Activated CD8-positive, alpha-beta memory T cell treated with anti-CD3 and anti-CD28 coated beads for 1 hour (primary cell): ENCODE measurements at places on chromosomes 5 and 9.

DNA sequence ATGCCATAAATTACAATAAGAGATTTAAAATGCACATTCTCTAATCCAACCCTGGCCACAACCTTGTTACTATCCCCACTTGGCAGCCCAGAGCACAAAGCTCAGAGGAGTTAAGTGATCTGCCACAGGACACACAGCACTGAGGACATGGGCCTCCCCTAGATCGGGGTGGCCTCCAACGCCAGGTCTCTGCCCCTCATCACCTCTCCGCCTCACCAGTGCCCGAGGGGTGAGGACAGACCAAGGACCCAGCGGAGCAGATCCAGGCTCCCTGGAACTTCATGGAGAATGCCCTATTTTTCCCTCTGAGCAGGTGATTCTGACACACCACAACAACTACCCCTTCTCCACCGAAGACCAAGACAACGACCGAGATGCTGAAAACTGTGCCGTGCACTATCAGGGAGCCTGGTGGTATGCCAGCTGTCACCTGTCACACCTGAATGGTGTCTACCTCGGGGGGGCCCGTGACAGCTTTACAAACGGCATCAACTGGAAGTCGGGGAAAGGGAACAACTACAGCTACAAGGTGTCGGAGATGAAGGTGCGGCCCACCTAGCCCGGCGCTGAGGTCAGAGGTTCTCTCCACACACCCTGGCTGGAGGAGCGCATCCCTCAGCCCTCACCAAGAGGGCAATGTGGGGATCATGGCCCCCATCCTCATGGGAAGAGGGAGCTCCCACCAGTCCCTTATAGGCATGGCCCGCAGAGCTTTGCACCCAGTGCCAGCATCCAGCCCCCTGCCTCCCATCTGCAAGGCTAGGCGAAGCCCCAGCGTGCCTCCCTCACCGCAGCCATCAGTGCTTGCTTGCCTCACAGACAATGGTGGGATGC, 12.5 kb upstream of the FCN2 start:
- DNase-seq: no peak

DNA sequence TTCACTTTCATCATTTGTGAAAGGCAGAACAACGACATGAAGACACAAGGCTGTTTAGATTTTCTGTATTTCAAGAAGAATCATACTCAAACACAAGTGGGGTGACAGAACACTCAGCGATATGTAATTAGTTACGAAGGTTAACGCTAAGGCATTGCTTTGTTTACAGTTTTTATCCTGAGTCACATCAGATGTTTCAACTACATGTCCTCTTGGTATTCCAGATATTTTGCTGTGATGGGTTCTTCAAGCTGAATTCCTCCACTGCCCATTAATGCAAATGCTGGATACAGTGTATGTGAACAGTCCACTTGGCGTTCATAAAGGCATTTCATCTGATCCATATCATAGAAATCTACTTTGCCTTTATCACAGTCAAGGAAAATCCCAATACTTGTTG, 43.4 kb downstream of the TRIM36 start:
- no peak for DNase-seq

DNA sequence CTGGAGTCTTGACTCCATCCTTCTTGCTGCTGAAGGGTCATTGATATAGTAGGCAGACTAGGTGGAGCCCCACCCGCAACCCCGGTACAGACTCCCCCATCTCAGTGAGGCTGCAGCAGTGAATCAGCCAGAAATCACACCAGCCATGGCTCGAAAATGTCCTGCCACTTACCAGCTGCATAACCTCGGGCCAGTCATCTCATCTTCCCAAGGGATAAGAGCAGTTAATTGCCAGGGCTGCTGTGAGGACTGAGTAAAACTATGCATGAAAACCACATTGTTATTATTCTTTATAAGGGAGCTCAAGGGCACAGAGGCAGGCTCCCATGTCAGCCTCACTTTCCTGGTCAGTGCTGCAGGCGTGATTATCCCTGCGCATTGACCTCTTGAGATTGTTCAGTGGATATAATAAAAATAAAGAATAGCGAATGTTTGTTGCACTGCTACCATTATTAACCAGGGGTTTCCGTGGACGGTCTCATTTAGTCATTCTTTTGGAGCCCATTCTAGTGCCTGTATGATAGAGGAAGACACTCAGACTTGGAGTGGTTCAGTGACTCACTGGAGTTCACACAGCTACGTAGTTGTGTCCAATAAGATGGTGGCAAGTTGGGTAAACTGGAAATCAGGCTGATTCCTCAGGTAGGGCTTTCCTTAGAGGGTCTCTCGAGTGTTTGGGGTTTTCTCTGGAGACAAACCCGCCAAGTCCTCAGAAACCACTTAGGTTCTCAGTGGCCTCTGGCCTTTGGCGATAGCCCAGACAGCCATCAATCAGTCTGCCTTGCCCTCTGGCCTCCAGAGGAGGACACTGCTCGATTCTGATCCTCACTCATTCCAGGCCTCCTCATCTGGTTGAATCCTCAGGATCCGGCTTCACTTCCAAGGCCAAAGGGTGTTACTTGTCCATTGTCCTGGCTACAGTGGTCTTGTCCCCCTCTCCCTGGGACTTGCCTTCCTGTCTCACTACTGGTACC, 39.9 kb downstream of the COL15A1 start:
- no peak for DNase-seq

- no peak for DNase-seq
Observed at GRCh38 chr5:68180121-68181038, 35.2 kb upstream of the PIK3R1 start.

DNA sequence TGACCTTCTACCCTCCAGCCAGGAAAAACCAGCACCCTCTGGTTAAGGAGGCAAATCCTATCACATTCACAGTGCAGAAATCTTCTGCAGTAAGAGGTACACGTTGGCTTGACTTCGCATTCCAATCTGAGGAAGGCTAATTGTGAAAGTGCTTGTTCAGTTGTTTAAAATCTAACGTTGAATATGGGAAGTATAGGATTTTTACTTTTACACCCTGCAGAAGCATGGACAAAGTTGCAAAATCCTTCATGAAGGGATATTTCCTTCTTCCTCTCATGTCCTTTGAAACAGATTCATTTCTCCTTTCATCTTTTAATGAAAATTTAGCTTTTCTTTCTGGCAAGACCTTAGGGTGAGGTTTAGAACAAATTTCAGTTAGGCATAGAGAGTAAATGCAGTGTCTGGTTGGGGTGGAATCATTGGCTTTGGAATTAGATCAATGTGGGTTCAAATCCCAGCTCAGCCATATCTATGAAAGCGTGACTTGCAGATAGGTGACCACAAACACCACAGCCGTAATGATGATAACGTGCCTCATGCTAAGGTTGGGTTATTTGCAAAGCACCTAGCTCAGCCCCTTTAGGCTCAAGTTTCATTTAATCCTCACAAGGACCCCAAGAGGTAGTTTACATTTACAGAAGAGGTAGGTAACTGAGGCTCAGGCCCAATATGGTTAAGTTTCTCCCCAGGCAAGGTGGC, 42.2 kb upstream of the C5orf58 start:
- DNase-seq: no peak
